ENCODE measurements at places on chromosomes 5 and 9.
A peak's percentile ranks its signal among the peaks of the same experiment; 100 is the strongest.

- no peak for DNase-seq
Measured at GRCh38 chr9:7150153-7150890, 392.5 kb downstream of the KDM4C start.

DNA sequence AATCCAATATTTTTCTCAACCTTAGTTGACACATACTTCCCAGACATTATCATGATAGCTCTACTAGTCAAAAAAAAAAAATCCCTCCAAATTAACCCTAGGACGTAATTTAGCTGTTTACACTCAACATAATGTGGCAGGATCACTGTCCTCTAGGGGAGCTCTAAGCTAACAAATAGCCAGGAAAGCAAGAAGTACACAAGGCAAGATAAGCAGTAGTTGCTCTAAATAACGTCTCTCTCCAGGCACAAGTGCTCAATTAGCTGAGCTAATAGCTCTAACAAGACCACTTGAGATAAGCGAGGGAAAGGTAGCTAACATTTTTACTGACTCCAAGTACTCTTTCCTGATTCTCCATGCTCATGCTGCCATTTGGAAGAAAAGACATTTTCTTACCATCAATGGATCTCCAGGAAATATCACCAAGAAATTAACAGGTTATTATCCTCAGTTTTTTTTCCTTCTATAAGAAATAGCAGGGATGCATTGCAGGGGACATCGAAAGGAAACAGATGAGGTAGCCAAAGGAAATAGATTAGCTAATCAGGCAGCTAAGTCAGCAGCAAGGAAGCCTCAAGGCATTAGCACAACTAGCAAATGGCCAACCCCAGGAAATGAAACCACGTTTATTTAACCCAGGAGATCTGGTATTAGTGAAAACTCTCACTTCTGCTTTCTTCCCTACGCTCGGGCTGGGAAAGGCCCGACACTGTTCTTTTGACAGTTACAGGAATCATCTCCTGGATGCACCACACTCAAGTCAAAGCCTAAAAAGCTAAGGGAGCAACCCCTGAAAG is 614.1 kb downstream of the PTPRD start:
- no peak for DNase-seq

DNA sequence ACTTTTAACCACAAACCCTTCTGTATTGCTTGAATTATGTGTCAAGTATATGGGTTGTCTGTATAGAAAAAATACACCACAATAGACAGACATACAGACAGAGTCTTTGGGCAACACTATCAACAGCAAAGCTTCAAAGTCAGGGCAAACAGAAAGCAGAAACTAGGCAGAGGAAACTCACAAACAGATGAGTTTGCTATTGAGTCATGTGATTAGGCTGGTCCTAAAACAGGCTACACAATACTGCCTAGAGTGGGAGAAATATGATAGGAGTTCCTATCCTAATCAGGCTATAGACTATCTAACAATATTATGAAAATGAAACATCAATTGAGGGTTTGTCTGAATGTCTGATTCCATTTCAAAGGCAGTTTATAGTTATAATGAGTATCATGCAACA is 156.4 kb downstream of the EDIL3 start:
- DNase-seq = no peak

DNA sequence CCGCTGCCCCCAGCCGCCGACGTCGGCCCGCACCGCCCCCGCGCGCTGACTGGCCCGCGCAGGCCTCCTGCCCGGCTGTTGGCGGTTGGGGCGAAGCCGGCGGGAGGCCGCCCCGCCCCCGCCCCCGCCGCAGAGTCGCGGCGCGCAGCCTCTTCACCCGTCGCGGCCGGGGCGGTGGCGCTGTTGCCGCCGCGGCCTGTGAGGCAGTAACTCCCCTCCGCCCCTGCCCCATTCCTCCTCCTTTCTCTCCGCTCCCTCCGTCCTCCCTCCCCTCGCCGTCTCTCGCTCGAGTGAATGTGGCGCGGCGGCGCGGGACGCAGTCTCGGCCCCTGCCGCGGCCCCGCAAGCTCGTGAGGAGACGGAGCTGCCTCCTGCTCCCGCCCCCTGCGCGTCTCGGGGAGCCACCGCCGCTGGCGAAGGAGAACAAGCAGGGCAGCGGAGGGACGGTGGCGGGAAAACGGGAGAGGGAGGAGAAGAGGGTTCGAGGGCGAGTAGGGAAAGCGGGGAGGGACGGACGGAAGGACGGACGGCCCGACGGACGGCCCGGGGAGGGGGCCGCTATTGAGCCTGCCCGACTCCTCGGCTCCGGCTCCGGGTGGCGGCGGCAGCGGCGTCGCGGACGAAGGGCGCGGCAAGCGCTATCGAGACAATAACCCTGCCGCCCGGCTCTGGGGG is 637 bp upstream of the ERBIN start:
- peak; percentile 96 for DNase-seq

DNA sequence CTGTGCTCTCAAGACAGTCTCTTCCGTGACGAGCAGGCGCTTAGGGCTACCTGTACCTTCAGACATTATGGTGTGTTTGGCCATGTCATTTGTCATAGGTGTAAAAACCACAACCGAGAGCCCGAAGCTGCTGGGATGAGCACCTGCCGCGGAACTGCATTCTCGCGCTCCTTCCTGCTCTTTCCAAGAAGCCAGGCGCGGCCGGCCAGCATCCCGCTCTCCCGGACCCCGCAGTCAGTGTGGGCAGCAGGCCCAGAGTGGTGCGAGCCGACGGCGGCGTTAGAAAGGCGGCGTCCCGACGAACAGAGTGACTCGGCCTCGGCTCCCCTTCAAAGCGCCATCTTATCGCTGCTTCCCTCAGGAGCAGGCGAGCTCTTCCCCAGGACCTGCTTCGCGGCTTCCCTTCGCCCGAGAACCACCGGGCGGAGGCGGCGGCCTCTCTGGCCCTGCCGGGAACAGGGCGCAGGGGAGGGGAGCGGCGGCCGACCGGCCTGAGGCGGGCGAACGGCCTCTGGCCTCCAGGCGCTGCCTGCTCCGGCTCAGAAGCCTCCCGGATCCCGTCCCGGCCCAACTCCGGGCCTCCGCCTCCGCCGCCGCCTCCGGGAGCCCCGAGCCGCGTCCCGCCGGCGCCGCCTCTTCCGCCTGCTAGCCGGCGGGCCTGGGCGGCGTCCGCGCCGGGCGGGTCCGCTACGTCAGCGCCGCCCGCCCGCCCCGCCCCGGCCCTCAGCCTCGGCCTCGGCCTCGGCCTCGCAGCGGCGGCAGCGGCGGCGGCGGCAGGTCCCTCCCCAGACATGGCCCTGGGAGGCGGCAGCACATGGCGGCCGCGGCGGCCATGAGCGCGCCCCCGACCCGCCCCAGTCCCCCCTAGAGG is at the start of gene FAM120A:
Gene FAM120A (plus strand): TSS at position 741 of the 871 bp plus-strand sequence. CDS start 231 bp downstream, outside the sequence.
- peak; percentile 83 for DNase-seq

DNA sequence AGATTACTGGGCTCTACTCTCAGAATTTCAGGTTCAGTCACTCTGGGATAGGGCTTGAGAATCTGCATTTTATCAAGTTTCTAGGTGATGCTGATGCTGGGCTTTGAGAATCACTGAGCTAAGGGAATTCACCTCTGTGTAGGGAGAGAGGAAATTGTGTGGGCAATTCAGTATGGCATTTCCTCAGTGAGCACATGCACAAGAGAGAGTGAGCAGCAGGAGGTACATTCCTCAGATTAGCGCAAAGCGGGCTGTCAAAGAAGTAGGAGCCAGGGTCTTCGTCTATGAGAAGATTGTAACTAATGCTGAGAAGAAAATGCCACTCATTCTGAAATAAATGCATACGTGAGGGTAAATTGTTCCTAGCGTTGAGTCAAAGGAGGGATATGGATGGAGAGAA is 175.9 kb downstream of the KIF4B start:
- DNase-seq = no peak

All from putamen (tissue), 1 donor.